ENCODE measurements at places on chromosomes 5 and 9.

DNA sequence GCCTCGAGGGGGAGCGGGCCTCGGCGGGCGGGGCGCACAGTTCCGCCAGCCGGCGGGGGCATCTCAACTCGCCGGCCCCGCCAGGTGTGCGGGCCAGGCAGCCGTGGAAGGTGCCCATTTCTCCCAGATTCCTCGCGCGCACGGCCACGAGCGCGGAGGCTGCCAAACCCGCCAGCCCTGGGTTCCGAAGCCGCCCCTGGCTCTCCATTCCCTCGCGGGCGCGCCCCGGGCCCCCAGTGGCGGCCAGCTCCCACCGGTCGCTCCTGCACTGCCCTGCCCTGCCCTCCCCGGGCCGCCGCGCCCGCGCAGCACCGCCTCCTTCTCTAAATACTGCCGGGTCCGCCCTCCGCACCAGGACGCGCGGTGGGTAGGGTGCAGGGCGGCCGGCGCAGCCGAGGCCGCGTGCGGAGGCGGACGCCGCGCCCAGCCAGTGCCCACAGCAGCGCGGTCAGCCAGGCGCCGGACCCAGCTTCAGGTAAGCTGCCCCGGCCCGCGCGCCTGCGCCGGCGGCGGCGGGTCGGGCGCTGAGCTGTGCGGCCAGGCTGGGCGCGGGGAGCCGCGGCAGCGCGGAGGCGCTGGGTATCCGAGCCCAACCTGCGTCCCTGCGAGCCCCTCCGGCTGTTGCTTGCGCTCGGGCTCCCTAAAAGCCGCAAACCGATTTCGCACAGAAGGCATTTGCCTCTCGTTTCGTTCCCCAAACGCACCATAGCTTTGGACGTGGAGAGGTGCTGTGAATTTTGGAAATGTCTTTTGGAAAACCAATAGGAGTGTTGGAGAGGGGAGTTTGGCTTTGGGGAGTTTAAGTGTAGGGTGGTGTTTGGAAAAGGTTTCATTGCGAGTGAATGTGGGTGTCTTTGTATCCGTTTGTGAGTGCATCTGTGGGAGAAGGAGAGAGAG lies at the start of gene TMEM171:
TMEM171 (plus strand) TSS at position 354 of the 897 bp plus-strand sequence. CDS start 2,799 bp downstream, outside the sequence.
- DNase-seq: peak; percentile 70

- no peak for DNase-seq
Observed at GRCh38 chr5:39928709-39929108, 503.9 kb upstream of the DAB2 start.

GRCh38 chr9:73001860-73002259 lies 49.0 kb upstream of the ALDH1A1 start:
- no peak for DNase-seq

GRCh38 chr5:167304834-167305469 lies 986.5 kb upstream of the WWC1 start:
- no peak for DNase-seq

DNA sequence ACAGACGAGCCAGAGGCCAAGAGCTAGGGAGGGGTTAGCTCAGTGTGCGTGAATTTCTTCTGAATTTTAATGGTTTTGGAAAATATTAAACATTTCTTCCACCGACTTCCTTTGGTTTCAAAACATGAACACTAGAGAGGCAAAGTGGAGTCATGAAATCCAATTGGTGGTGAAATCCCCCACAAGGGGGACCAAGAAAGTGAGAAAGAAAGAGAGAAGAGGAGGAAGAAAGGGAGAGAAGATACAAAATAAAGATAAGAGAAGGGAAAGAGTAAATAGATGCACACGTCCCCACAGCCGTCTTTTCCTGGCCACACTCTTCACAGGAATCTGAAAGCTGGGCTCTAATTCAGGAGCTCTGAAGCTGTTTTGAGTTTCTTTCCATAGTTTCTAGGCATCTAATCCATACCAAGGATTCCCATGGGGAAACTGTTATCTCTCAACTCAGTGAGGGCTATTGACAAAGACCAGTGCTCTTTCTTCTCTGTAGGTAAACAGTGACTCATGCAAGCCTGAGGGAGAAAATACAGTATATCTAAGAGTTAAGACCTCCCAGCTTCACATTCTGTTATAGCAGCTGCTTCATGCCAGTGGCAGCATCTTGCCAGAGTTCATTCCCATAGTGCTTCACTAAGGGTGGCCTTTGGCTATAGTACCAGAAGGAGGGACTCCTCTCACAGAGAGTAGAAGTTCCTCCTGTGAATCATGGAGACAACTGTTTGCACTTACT lies 115.8 kb upstream of the LIFR start:
- no peak for DNase-seq

GRCh38 chr9:12698266-12698665 lies 5.1 kb downstream of the TYRP1 start:
- no peak for DNase-seq

GRCh38 chr5:76363352-76364225 lies 39.5 kb upstream of the IQGAP2 start:
- no peak for DNase-seq

GRCh38 chr9:18626046-18626698 lies 152.2 kb downstream of the ADAMTSL1 start:
- DNase-seq: no peak

- DNase-seq: no peak
Observed at GRCh38 chr5:166576323-166576722, 1715.1 kb upstream of the WWC1 start.

Measured in ecto neural progenitor cell (in vitro differentiated cells).